Activated CD4-positive, alpha-beta memory T cell treated with anti-CD3 and anti-CD28 coated beads for 36 hours (primary cell): ENCODE measurements at places on chromosomes 16 and 17.

DNA sequence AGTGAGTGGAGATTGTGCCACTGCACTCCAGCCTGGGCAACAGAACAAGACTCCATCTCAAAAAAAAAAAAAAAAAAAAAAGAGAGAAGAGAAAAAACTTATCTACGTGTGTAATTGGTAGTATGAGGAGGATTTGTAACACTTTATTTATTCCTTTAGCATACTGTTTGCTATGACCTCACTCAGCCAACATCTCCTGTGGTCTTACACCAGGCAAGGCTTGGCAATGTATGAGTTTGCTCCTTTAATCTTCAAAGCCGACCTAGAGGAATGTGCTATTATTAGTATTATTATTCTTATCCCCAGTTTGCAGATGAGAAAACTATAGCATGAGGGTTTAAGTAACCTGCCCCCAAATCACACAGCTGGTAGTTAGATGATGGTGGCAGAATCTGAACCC, 35.8 kb upstream of the HAPSTR1 start:
- no peak for DNase-seq

GRCh38 chr16:75064403-75065148, 52.0 kb downstream of the LDHD start:
- peak; percentile 62 for DNase-seq

DNA sequence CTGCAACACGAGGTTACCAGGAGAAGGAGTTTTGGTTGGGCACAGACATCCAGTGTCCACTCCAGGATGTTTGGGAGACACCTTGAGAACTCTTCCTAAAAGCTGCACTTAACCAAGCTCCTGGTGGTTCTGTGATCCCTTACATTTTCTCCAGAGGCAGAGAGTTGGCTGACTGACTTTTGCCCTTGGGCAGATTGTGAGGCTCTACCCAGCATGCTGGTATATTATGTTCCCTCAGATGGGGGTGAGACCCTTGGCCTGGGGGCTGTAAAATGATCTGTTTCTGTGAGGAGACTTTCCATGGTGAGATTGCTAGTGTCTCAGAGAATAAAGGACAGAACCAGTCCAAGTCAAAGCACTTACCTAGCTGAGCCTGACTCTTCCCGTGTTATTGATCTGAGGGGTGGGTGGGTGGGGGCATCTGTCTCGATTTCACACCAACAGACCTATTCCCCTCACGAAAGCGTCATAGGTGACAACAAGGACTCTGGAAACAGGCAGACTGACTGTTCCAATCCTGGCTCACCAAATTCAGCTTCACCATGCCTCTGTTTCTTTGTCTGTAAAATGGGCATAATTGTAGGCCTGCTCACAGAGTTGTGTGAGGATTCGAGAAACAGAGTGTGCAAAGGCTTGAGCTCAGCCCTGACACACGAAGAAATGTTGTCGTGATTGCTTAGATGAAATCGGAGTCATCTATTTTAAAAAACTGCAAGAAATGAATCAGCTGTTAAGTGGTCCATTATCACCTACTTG, 12.2 kb downstream of the USB1 start:
- no peak for DNase-seq

DNA sequence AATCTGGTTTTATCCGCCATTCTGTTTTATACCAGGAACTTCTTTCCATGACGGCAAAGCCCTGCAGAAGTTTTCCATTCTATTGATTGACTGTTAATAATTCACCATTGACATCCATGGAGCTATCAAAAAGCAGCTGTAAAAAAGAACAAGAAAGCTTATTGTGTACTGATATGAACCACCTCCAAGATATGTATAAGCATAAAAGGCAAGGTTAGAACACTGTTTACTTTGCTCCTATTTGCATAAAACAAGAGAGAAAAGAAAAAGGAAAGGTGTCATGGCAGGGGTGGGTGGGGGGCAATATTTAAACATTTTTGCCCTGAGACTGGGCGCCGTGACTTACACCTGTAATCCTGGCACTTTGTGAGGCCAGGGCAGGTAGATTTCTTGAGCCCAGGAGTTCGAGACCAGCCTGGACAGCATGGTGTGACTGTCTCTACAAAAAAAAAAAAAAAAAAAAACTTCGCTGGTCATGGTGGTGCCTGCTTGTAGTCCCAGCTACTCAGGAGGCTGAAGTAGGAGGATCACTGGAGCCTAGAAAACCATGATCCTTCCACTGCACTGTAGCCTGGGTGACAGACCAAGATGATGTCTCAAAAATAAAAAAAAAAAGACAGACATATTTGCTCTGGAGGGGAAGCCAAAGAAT, 52.5 kb downstream of the TMEM114 start:
- DNase-seq, result no peak

- no peak for DNase-seq
Observed at GRCh38 chr16:71288570-71288889, 672 bp downstream of the CMTR2 start.

- DNase-seq, result peak; percentile 34
Observed at GRCh38 chr16:28491230-28491969, 474 bp downstream of the CLN3 start.

- DNase-seq, result peak; percentile 27
Observed at GRCh38 chr17:76370261-76370993, 14.0 kb upstream of the SPHK1 start.

DNA sequence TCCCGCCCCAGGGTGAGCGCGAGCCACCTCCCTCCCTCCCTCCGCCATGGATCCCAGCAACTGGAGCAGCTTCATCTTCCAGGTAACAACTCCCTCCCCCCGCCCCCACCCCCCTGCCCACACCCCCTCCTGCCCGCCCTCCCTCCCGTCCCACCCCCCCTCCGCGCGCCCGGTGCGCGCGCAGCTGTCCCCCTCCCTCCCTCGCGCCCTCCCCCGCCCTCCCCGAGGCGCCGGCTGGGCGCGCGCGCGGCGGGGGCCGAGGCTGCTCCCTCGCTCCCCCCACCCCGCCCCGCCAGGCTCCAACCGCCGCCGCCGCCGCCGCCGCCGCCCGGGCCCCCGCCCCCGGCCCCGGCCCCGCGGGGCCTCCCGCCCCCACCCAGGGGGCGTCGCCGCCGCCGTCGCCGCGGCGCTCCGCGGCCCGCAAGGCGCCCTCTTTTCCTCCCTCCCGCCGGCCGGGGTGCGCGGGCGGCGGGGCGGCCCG, at the start of gene MAZ:
MAZ (plus strand) TSS at position 431 of the 481 bp plus-strand sequence. CDS start 173 bp downstream, outside the sequence.
- no peak for DNase-seq

DNA sequence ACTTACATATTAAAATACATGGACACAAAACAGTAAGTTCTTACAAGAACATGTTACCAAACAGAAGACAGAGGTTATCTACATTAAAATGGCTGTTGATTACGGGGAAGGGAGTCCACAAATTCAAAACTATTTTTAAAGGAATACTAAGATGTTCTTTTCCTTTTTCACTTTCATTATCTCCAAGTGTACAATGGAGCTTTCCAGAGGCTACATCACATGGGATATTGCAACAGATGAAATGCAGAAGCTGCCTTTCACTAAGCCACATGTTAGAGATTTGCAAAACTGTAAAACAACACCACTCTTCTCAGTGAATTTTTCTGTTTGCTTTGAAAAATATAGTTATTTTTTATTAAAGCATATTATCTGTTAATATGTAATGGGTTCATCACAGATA, 53.6 kb downstream of the XPO6 start:
- no peak for DNase-seq

GRCh38 chr16:84663433-84664101, 15.3 kb downstream of the KLHL36 start:
- no peak for DNase-seq

DNA sequence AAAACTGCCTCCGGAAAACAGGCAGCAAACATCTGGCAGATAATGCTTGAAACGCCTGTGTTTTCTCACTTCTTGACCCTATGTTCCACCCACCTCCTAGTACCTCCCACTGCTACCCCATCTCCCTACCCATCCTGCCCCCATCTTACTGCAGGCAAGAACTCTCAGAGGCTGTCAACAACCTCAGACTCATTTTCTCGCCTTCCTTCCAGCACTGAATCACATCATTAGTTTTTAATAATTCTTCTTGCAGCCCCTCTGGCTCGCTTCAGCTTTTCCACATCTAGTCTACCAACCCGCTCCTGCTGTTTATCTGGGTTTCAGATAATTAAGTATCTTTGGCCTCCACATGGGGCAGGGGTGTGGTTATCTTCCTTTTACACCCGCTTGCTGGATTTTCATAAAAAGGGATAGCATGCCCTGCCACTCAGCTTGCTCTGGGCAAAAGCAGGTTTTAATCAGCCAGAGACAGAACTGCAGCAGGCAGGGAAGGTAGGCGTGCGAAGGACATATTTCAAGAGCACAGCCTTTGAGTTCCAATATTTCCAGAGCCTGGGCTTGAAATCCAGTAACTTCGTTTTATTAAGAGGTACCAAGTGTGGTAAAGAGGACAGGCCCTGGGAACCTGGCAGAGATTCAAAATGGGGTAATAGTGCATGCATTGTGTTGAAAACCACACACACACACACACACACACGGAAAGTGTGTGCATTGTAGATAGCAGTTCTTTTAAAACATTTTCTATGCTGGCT, 87.5 kb downstream of the BMERB1 start:
- DNase-seq, result no peak

DNA sequence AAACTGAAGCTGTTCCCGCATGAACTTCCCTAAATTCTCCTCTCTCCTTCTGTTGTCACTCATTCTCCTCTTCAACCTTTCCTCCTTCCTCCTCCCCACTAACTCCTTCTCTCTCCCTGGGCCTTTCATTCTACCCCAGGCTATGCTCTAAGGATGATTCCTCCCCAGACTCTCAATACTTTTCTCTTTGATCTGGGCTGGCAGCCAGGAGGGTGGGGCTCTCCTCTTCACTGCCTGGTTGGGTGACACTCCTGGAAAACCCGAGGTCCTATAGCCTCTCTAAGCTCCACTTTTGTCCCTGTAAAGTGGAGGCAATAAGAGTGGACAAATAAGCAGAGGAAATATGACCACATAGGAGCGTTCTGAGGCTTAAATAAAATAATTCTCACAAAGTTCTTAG, 46.2 kb downstream of the HSD17B2 start:
- DNase-seq, result no peak

GRCh38 chr16:68740628-68741346, 3.7 kb downstream of the CDH1 start:
- no peak for DNase-seq

DNA sequence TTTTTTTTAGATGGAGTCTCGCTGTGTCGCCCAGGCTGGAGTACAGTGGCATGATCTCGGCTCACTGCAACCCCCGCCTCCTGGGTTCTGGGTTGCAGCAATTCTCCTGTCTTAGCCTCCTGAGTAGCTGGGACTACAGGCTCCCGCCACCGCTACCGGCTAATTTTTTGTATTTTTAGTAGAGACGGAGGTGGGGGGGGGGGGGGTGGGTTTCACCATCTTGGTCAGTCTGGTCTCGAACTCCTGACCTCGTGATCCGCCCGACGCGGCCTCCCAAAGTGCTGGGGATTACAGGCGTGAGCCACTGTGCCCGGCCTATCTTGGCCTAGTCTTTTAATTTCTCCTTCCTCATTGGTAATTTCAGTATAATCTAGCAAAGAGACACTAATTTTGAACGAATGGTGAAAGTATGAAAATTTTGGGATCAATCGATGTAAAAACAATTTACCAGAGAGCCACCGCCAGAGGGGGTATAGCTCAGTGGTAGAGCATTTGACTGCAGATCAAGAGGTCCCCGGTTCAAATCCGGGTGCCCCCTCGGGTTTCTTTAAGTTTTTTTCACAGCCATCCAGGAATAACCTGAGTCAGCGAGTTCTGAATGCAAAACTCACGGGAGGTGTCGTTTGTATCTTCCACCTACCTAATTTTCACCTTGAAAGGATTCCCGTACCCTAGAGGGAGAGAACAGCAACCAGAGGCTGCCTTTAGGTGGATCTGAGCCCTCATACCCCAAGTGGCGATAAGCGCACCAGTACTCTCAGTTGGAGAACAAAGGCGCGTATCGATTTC, 2.5 kb upstream of the LASP1 start:
- peak; percentile 77 for DNase-seq
